ENCODE measurements at places on chromosomes 6 and 20.

GRCh38 chr6:167469672-167470071, 144.8 kb downstream of the TTLL2 start:
- no peak for ATAC-seq

DNA sequence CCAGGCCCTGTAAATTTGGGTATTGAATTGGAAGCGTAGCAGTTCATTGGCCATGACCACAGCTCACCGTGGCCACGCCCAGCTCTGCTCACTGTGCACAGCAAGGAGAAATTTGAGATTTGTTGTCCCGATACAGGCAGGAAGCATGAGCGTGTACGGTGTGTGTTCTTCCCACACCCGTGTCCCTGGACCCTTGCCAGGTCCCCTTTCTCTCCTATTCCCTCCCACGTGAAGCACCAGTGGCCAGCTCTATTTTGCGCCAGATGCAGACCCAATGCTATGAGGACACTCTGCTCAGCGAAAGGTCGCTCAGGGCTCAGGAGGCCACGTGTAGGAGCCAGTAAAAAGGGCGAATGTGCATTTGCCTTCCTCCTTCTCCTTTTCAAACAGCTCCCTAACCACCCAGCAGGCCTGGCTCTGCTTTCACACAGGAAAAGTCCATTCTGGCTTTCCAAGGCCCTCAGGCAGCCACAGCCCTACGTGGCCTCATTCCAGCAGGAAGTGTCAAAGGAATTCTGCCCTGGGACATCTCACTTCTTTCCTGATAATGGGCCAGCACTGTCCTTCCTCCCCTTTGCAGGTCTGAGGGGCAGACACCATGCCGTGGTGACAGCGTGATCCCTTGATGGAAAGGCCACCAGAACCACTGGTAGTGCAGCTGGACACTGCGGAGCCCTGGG, 499.2 kb upstream of the CDH4 start:
- no peak for ATAC-seq

DNA sequence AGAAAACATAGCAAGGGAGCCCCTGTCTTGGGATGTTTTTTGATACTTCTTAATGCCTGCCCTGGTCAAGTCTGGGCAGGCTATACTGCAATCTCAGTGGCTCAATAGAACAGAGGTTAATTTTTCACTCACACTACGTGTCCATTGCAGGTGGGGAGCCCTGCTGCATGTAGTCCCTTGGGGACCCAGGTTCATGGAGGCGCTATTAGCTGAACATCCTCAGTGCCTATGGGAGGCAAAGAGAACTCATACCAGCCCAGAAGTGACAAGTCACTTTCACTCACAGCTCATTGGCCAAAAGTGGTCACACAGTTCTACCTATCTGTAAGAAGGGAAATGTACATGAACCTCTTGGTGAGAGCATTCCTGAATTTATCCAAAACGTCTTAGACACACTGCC, 23.2 kb downstream of the CGA start:
- no peak for ATAC-seq

DNA sequence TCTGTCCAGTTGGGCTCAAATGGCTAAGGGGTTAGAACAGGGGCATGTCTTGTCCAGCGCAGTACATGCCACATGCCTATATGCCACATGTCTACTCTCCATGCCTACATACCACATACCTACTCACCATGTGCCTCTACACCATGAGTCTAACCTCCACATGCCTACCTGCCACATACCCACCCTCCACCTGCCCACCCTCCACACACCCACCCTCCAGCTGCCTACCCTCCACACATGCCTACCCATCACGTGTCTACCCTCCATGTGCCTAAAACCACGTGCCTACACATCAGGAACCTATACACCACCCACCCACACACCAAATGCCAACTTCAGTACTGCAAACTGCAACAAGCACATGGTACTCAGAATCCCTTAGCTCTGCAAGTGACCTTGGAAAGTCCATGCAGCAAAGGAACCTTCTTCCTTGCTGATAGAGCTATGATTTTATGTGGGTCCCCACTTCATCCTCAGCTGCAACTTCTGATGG, 113.0 kb upstream of the CST7 start:
- ATAC-seq = no peak

DNA sequence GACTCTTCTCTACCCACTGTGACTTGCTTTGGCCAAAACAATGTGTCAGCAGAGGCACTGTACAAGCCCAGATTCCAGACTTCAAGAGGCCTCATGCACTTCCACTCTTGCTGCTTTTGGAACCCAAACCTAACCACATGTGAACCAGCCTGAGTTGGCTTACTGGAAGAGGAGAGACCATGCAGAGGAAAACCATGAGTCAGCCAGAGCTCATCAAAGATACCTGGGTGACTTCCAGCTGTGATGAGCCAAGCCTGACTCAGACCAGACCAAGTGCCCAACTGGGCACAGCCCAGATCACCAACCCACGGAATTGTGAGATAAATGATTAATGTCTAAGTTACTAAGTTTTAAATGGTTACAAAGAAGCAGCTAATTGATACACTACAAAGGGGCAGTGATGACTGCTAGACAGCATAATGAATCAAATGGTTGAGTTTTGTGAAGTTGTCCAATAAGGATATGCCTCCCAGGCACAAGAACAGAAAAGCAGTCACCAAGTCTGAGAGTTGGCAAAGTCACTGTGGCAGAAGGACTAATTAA, 16.2 kb upstream of the BEND6 start:
- ATAC-seq = peak; percentile 97

DNA sequence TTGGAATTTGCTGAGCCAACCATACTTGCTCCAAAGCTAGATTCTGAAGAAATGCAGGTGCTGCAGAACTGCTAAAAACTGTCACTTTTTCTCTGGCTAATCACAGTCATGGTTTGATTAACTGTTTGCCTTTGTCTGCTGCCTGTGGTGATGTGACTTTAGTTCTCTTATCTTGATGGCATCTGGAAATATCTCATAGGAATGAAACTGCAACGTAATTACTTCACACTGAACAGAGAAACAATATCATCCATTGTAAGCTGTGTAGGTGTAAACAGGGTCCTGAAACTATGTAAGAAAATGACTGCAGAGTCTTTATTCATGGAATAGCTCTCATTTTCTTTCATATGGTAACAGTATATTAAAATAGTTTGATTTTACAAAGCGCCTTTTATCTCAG, 721.9 kb upstream of the HS3ST5 start:
- ATAC-seq = no peak

- ATAC-seq = no peak
Observed at GRCh38 chr6:36459501-36459900, 16.7 kb downstream of the KCTD20 start.

Data from SK-N-SH treated with all-trans-retinoic acid at 6 μM for 48 hours (cell line).